Glutamatergic neuron (in vitro differentiated cells): ENCODE measurements at places on chromosomes 6 and 20. TPM values are rescaled to one million over a fixed set of nuclear protein-coding genes. Genes with fewer than 3 reads are reported as not detected.

GRCh38 chr6:79544299-79544927 lies 7.2 kb upstream of the LCA5 start:
- H3K36me3 ChIP-seq: no peaks in the 10 kb centered on the region
- H3K27me3 ChIP-seq: peaks cover 2% of the 10 kb centered on the region
- H3K4me1 ChIP-seq: peaks cover 10% of the 10 kb centered on the region

The ADTRP gene
- not detected for total RNA-seq

- H3K27me3 ChIP-seq: peaks cover 3% of the 10 kb centered on the region
- no peak for DNase-seq
- no peaks in the 10 kb centered on the region for H3K4me1 ChIP-seq
- no peak overlapping the region for H3K27ac ChIP-seq
These were observed 126.0 kb downstream of the SCML4 start for GRCh38 chr6:107698146-107698545.

GRCh38 chr6:23635150-23635549 lies 490.9 kb upstream of the NRSN1 start:
- H3K4me1 ChIP-seq: peaks cover 43% of the 10 kb centered on the region
- peaks cover 8% of the 10 kb centered on the region for H3K36me3 ChIP-seq
- DNase-seq: no peak
- H3K27me3 ChIP-seq: no peaks in the 10 kb centered on the region
- H3K27ac ChIP-seq: no peak overlapping the region
